ENCODE measurements at places on chromosomes 2 and 18.

DNA sequence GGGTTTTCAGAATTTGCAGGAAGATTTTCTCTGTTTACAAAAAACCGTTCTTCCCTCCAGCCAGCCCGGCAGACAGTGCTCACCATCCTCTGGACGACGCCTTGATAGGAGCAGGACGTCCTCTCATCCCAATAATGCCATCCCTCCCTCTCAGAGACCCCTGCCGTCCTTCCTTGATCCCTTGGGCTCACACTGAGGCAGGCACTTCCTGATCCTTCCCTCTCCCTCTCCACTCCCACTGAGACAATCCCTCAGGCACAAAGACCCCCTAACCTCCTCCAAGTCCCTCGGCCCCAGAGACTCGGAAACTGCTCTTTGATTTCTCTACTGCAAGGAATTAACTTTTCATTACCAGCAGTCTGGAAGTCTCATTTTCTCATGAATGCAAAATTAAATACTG is 42.5 kb downstream of the PAX3 start:
- no peak for DNase-seq

- no peak for DNase-seq
Measured at GRCh38 chr2:9879455-9880194, 36.4 kb downstream of the TAF1B start.

DNA sequence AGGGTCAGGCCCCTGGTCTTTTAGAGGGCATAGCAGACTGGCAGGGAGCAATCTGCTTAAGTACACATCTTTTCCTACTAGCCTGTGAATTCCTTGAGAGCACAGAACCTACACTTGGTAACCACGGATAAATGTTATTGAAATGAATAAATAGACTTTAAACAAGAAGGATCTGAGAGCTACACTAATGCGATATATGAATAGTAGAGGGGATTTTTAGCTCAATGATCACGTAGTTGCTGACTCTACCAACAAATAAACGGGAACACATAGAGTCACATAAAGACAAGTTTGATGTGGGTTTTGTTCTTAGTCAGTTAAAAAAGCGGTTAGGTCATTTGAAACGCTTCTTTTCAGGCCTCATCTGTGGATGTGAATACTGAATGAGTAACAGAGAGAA is 290.3 kb upstream of the CCDC68 start:
- no peak for DNase-seq

DNA sequence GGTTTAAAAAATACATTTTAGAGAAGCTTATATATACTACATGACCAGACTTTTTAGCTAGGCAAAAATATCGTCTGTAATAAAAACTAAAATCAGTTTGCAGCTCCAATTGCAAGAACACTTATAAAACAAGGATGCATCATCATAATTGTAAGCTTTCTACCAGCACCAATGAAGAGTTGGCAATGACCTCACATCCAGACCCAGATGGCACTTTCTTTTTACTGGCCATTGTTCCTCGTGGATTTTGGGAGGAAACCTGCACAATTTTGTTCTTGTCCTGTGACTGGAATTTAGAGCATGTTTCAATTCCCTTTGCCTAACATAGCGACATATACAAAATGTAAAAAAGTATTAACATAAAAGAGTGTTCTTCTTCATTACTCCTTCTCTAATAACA is 174.3 kb downstream of the ZNF521 start:
- no peak for DNase-seq

- DNase-seq, result no peak
Measured at GRCh38 chr2:197219636-197220035, 90.9 kb downstream of the ANKRD44 start.

DNA sequence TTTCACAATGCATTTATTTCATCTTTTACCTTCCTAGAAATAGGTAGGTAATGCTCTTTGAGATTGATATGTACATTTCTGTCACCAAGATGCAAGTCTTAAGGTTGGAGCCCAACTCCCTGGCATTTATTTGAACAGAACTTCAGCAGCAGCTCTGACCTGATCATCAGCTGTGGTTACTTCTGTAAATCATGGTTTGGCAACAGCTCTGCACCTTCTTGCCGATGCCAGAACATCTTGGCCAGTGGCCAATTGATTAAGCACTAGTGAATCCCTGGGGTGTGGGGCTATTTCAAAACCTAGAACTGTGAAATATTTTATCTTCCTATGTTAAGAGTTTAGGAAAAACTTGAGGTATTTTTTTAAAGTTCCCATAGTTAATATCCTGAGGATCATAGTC is 124.8 kb upstream of the NYAP2 start:
- peak; percentile 75 for DNase-seq

GRCh38 chr18:73728657-73729056 is 419.0 kb downstream of the FBXO15 start:
- DNase-seq, result no peak

DNA sequence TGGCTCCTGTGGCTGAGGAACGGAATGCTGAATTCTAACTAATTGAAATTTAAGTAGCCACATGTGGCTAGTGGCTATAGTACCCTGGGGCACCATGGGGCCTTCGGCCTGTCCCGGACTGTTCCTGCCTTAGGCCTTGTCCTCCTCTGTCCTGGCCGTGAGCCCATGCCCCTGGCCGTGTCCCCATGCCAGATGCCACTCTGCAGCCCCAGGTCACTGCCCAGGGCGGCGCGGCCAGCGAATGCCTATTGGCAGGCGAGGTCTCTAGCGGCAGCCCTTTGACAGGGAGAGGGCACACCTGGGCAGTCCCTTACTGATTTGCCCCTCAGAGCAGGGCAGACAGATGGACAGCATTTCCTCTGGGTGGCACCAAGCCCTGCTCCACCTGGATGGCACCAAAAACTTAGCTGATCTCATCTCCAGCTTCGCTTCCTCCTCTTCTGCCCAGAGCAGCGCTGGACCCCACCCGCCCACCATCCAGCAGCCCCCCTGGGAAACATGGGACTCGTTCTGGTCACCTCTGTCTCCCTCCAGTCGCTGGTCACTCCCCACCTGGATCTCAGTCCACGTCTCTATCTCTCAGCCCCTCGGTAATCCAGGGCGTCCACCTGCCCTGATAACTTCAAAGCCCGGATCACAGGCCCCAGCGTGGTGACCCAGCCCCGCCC is 1.1 kb upstream of the DGKD start:
- DNase-seq, result no peak

DNA sequence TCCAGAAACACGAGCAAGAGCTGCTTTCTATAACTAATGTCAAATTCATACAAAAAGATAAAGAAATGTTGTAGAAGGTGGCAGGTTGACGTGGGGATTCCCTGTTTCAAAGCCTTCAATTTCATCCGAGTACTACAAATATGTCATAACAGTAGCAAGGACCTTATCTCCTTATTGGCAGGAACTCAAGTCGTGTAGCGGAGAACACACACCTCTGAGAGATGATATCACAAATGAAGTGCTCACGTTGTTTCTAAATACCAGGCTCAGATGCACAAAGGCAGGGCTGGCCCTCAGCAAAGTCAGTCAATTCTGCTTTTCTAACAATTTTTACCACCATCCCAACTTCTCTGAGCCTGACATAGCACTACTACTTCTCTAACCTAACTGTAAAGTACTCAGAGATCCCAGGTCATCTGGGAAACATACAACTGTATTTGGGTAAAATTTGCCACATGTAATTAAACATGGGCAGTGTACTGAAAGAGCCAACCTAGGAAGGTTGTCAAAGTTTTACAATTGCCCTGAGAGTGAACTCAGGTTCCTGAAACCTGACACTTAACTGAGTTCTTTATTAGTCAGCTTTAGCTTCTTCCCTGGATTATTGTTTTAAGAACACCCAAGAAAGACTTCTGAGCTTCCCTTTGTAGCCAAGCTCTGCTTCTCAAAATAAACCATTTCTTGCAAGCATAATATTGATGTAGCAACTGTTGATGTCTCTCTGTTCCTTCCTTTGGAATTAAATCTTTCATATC is 813.7 kb upstream of the ACVR2A start:
- no peak for DNase-seq

DNA sequence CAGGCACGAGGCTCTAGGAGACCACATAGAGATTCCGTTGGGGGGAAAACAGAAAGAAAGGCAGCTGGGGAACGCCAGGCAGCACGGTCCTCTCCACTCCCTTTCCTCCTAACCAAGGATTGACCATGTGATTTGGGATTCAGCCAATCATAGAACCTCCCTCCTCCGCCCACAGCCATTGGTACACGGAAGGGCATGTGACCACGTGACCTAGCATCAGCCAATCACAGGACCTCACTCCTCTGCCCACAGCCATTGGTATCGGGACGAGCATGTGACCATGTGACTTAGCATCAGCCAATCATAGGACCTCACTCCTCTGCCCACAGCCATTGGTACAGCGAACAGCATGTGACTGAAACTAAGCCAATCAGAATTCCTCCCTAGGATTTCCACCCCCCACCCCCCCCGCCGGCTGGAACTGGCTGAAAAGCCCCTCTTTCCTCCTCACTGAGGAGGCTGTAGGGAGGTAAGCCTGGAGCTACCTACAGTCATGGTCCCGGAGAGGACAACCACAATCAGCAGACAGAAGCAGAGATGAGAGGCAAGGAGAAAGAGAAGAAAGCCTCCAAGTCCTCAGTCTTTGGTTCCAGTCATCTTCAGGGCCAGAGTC is 7.6 kb downstream of the SERPINE2 start:
- no peak for DNase-seq

GRCh38 chr18:28584731-28585130 is 407.8 kb upstream of the CDH2 start:
- no peak for DNase-seq

- peak; percentile 48 for DNase-seq
Measured at GRCh38 chr2:58762176-58762781, 521.2 kb upstream of the FANCL start.

- DNase-seq, result no peak
Measured at GRCh38 chr2:201149064-201149820, 33.3 kb downstream of the CFLAR start.

DNA sequence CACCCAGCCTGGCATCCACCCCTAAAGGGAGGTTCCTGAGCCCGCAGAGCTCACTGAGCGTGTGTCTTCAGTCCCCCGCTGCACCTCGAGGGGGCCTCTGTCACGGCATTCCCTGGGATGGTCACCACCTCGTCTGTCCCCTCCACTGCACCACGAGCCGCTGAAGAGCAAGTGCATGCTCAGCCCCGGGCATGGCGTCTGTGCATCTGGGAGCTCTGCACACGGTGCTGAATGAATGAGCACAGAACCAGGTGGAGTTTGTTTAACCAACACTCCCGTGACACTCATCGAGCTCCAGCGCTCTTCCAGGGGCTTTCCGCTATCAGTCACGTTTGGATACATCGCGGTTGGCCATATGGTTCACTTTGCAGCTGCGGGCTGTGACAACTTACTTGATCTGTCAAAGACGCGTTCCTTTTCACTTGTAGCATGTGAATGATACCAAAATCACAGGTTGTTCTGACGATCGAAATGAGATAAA is 9.2 kb downstream of the ALLC start:
- DNase-seq, result peak; percentile 43

- no peak for DNase-seq
Measured at GRCh38 chr2:96760986-96761832, 507 bp downstream of the CNNM4 start.

DNA sequence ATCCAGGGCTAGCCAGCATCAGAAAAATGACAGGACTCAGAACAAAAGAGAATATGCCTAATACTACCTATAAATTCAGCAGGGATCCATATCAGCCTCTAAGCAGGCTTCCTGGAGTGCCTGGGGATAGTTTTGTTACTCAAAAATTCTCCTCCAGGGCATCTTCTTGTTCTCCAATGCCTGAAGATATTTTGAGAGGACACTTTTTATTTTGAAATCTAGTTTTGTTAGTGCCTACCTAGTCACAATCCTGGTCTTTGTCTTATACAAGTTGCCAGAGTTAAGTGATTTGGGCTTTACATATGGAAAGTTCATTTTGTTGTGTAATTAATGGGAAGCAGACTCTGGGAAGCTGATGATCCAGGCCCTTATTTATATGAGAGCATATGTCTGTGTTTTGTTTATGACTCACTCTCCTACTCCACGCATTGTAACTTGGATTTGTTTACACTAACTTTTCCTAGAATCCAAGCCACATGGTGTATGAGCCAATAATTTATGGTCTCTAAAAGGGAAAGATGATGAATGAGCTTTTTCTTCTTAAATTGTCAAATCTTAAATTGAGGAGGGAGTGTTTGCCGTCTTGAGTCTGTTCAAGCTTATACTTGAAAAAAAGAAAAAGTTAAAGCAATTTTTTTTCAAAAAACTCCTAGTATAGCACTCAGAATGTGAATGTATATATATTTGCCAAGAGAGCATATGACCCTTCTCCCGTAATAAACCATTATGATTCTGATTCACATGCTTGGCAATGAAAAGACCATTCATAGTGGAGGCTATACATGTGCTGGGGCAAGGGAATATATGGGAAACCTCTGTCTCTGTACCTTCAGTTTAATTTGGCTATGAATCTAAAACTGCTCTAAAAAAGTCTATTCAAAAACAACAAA is 370.3 kb downstream of the SETBP1 start:
- no peak for DNase-seq

DNA sequence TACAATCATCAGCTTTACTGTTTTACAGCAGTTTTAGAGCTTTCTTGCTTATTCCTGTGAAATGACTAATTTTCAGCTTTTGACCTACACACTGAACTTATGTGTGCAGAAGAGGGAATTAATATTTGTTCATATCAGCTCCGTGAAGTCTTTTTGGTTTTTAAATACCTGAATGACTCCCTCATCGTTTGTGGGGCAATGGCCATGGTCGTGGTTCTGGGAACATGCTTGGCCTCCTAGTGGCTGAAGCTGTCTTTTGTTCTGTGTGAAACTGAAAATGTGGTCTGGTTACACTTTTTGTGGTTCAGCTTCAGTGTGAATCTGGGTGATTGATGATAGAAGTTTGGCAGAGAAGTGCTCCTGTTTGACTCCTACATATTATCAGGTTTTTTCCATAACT is 408.1 kb downstream of the THSD7B start:
- no peak for DNase-seq

GRCh38 chr2:120600335-120600734 is 135.3 kb upstream of the GLI2 start:
- no peak for DNase-seq

- DNase-seq, result peak; percentile 51
Measured at GRCh38 chr2:135829378-135830135, 7.4 kb downstream of the LCT start.
